Femur (tissue), 1 donor: ENCODE measurements at places on chromosomes 6 and 20.

DNA sequence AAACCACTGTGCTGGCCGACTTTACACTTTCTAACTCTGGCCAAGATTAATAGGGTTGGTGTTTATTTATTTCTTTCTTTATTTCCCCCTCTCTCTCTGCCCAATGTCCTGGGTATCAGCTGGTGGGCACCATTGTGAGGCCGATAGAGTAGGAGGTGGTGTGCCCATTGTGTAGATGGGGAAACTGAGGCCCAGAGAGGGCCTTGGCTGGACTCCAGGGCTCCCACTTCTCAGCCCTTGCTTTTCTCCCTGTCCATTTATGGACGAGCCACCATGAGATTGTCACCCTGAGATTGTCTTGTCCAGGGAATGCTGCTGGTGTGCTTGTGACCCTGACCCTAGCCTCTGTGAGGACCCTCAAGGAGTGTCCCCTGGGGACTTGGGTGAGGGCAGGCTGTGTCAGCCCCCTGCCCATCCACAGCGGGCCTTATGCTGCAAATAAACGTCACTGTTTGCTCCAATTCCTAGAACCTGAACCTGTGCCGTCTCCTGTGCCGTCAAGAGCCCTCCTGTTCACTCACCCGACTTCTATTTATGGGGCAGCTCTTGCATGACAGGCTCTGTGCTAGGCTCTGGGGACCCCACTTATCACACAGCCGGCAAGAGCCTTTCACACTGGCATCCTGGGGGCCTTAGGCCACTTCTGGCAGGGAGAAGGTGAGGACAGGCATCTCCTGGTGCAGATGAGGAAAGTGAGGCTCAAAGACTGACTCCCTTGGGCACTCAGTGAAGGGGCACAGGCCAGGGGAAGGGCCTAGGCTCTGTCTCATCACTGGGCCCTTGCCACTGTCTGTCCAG, 24.8 kb downstream of the SUN5 start:
- DNase-seq: no peak

DNA sequence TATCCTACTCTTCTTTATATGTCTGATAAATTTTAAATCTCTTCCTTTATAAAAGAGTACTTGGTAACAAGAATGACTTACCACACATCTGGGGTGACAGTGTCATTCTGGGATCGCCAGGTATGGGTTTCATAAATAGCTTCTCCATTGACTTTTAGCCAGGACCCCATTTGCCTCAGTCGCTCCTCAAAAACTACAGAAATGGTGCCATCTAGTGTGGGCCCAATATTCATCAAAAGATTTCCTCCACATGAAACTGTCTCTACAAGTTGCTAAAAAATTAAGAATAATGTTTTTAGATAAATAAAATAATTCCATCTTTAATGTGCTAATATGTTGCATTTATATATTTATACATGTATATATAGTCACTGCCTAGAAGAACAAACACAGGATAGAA, 9.7 kb downstream of the FUCA2 start:
- no peak for DNase-seq

- DNase-seq: peak; percentile 65
Observed at GRCh38 chr20:47929368-47930115, 144.3 kb upstream of the SULF2 start.

GRCh38 chr6:2229742-2230141, 15.7 kb downstream of the GMDS start:
- no peak for DNase-seq

- DNase-seq: no peak
Observed at GRCh38 chr20:8532169-8532568, 400.1 kb downstream of the PLCB1 start.

DNA sequence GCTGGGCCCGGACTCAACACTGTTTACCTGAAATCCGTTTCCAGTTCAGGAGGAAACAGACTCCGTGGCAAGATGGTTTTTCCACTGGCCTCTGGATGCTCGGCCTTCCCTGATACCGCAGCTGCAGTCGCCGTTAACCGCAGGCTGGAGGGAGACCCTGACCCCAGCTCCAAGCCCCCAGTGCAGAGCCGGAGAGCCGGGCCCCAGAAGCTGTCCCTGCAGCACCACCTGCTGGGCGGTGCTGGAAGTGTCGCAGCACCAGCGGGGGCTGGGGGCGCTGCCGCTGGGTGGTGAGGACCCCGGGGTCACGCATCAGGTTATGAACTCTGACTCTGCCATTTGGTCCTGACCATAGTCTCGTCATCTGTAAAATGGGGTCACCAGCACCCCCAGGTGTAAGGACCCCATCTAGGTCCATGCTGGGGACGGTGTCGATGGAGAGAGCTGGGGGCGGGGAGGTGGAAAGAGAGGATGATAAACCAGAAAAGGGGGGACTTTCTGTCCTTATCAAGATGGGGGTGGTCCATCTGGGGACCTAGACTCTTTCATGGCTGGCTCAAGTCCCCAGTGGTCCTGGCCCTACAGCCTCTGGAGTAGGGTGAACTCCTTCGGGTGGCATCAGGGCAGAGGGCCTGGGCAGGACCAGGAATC, 20.8 kb upstream of the CHRNA4 start:
- peak; percentile 45 for DNase-seq

DNA sequence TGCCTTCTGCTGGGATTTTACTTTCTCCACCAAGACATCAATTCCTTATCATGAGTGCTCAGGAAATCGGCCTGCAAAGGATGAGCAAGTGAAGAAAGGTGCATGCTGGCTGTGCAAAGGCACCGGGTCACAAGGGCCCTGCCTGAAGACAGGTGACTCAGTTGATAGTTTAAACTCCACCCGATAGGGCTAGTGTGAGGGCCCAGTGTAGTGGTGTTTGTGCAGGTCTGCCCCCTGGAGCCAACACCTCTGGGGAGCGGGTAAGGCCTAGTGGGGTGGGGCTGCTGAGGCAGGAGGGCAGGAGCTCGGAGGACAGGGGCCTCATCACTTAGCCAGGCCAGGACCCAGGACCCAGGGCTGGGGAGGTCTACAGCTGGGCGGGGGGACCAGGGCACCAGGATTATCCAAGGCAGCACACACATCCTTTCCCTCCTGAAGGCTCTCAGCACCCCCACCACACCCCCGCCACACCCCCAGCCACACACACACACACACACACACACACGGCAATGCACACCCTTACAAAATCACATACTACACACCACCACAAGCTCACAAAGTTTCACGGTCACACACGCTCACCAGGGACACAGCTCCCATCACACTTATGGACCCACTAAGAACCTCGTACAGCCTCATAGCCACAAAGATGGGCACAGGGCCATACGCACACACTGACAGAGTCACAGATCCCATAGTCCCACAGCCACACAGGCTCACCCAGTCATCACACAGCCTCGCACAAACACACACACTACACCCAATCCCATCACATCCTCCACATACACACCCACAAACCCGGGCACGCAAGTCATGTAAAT, 75.4 kb downstream of the GRM4 start:
- DNase-seq: no peak

DNA sequence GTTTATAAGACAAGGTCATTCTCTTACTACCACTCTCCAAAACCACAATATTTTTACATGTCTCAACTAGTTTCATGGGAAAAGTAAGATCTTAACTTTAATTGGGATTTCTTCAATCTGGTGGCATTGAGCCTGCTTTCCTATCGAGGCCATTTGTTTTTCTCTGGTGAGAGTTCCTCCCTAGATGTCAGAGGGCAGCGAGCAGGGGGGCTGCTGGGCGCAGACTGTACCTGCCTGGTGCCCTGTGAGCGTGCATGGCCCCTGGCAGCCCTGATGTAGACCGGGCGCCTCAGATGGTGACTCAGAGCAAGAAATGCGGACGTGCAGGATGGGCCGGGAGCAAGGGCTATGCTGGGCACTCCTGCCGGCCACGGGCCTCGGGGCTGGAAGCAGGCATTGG, 27.2 kb downstream of the ERMARD start:
- no peak for DNase-seq

- DNase-seq: no peak
Observed at GRCh38 chr6:142014515-142014914, 118.2 kb upstream of the GJE1 start.

GRCh38 chr6:33761922-33762629, 15.4 kb upstream of the IP6K3 start:
- peak; percentile 64 for DNase-seq

DNA sequence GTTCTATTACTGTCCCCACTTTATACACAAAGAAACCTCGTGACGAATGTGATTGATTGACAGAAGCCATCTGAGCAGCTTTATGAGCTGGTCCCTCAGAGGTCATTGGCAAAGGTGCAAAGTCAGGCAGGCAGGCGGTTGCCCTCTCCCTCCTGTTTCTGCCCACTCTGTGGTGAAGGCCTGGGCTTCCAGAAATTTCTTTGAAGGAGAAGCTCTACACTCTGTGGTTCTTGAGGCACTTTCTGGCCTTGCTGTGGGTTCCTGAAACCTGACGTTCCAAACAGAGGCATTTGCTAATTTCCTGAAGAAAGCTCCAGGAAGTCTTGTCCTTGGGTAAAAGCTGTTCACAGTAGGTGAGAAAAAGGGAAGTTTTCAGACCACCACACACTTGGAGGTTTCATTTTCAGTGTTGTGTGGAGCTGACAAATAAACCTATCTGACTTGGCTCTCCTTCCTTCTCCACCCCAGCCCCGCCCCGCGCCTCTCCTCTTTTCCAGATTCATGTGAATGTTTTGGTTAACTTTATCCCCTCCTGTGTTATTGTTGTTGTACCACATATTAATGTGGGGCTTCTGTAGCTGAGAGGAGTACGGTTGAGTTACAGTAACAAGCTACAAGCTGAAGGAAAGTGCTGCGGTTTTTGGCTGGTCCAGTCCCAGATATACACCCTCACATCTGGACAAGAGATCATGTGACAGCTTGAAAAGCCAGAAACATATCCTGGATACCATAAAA, 274.1 kb downstream of the CLIC5 start:
- peak; percentile 77 for DNase-seq

- DNase-seq: no peak
Observed at GRCh38 chr6:41027241-41027640, 11.8 kb downstream of the UNC5CL start.

- no peak for DNase-seq
Observed at GRCh38 chr20:40251284-40251932, 437.6 kb downstream of the MAFB start.

- DNase-seq: no peak
Observed at GRCh38 chr6:157091856-157092460, 231.4 kb downstream of the TMEM242 start.

- no peak for DNase-seq
Observed at GRCh38 chr6:15643542-15643941, 19.3 kb downstream of the DTNBP1 start.

DNA sequence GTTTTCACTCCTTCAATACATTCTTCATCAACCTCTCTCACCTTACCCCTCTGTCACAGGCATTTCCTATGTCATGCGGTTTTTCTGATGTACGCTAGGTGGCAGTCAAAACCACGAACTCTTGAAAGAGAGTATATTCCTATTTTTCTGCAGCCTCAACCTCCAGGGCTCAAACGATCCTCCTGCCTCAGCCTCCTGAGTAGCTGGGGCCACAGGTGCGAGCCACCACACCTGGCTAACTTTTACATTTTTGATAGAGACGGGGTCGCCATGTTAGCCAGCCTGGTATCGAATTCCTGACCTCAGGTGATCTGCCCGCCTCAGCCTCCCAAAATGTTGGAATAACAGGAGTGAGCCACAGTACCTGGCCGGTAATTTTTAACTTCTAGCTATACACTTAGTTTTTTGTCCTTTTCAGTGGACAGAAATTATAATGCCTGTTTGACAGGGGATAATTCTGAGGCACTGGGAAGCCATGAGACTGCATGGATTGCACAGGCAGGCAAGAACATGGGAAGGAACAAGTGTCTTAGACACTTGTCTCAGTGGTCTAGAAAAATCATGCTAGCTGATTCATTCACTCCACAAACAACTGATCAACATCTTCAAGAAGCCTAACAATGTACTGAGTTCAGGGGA, 22.5 kb upstream of the HFE start:
- no peak for DNase-seq

DNA sequence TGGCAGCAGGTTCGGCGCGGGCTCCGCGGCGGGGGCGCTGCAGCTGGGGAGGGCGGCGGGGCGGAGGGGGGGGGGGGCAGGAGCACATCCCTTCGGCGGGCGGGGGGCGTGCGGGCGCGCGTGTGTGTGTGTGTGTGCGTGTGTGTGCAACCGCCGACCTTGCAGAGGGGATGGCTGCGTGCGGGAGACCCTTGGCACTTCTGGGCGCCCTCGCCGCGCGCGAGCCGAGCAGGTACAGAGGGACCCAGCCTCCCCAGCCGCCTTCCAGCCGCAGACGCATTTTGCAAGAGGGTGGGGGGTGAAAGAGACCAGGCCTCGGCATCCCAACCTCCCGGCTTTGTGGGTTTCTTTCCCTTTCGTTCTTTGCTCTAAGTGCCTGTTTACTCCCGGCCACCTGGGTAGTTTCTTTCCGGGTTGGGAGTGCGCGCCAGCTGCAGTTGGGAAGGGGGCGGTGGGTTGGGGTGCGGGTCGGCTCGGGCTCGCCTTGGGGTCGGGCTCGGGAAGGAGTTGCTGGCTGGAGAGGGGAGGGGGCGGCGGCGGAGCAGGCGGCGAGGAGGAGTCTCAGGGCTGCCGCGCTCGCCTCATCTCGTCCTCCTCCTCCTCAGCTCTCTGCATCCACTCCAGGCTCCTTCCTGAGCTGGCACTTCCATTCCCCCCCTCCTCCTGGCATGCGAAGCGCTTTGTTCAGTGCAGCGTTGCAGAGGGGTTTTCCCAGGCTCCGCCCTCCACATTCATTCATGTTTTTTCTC, 620 bp downstream of the HIVEP1 start:
- peak; percentile 91 for DNase-seq

GRCh38 chr20:39913274-39913673, 775.8 kb downstream of the MAFB start:
- no peak for DNase-seq

DNA sequence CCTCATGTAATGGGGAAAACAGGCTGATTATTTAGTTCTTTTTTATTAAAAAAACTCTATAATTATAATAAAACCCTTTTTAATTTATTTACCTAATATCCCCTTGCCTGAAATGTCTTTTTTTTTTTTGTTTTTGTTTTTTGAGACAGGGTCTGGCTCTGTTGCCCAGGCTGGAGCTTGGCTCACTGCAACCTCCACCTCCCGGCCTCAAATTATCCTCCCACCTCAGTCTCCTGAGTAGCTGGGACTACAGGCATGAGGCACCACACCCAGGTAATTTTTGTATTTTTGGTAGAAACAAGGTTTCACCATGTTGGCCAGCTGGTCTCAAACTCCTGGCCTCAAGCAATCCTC, 30.3 kb upstream of the HBS1L start:
- no peak for DNase-seq

- DNase-seq: peak; percentile 51
Observed at GRCh38 chr20:58048096-58048702, 180.3 kb downstream of the ANKRD60 start.

- DNase-seq: no peak
Observed at GRCh38 chr6:53487080-53487479, 57.8 kb downstream of the GCLC start.

GRCh38 chr20:38098952-38099351, 65.4 kb downstream of the RPRD1B start:
- DNase-seq: no peak

GRCh38 chr20:51602131-51602530, 59.6 kb upstream of the NFATC2 start:
- DNase-seq: no peak
